H7 (cell line): ENCODE measurements at places on chromosomes 3 and 15. TPM values are rescaled to one million over a fixed set of nuclear protein-coding genes. Genes with fewer than 3 reads are reported as not detected.

The ZNF501 gene
- 0.04 and 0.17 TPM in 2 replicates for total RNA-seq

The NAALADL2 gene
- 0.14 and 1.3 TPM in 2 replicates for total RNA-seq

The COL6A5 gene
- total RNA-seq, result not detected in 2 replicates

The SLC35A5 gene
- total RNA-seq, result 44.4 and 51.5 TPM in 2 replicates

The ATP10A gene
- total RNA-seq, result 1.4 and 2.0 TPM in 2 replicates

The MTFMT gene
- 28.2 and 32.3 TPM in 2 replicates for total RNA-seq

The MPI gene
- 50.9 and 64.7 TPM in 2 replicates for total RNA-seq
